Stimulated activated CD4-positive, alpha-beta T cell treated with anti-CD3 and anti-CD28 coated beads, Interleukin-1b, Interleukin-23, amount 100 ng/mL, for 4 hours (primary cell): ENCODE measurements at places on chromosomes 4 and X.
A peak's percentile ranks its signal among the peaks of the same experiment; 100 is the strongest.

GRCh38 chrX:147832707-147833348, 78.9 kb upstream of the FMR1 start:
- no peak for DNase-seq

GRCh38 chr4:183471946-183472708, 27.7 kb downstream of the CDKN2AIP start:
- DNase-seq = peak; percentile 83

DNA sequence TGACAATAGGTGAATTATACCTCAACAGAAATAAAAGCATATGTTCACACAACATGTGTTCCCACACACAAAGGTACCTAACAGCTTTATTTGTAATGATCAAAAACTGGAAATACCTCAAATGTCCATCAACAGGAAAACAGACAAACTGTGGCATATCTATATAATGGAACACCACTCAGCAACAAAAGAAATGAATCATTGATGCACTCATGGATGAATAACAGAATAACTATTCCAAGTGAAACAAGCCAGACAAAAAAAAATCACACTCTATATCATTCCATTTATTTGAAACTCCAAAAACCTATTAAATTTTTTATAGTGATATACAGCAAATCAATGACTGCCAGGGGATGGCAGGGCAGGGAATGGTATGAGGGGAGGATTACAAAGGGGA, 148.1 kb downstream of the PLS3 start:
- no peak for DNase-seq

- DNase-seq = peak; percentile 32
Observed at GRCh38 chrX:71251466-71251973, 2.4 kb downstream of the ZMYM3 start.

- no peak for DNase-seq
Observed at GRCh38 chr4:139711461-139711860, 45.8 kb downstream of the MGST2 start.

DNA sequence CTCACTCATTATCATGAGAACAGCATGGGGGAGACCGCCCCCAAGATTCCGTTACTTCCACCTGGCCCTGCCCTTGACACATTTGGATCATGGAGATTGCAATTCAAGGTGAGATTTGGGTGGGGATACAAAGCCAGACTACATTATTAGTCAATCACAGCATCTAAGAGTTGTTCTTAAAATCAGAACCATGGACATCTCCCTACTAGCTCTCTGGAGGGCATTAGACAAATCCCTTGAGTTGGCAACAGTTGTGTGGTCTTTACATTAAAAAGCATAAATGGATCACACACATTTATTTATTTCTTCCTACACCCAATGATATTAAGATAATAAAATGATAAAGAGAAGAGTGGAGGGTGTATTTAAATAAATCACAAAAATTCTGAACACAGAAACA, 262.8 kb upstream of the VCX start:
- no peak for DNase-seq
